ENCODE measurements at places on chromosomes 11 and 22. TPM values are rescaled to one million over a fixed set of nuclear protein-coding genes. Genes with fewer than 3 reads are reported as not detected.
A peak's percentile ranks its signal among the peaks of the same experiment; 100 is the strongest.

Gene NRXN2
- total RNA-seq, result 0.23 TPM

Gene TSPO
- 121 TPM for total RNA-seq

Gene CHRNA10
- 2.6 TPM for total RNA-seq

Gene KCNQ1OT1
- total RNA-seq, result 0.67 TPM

Gene TYR
- not detected for total RNA-seq

Gene IGLL1
- total RNA-seq, result not detected

Gene TSKU
- total RNA-seq, result 1.1 TPM

GRCh38 chr11:119222308-119222707 lies 16.2 kb downstream of the CBL start:
- no peak for DNase-seq

DNA sequence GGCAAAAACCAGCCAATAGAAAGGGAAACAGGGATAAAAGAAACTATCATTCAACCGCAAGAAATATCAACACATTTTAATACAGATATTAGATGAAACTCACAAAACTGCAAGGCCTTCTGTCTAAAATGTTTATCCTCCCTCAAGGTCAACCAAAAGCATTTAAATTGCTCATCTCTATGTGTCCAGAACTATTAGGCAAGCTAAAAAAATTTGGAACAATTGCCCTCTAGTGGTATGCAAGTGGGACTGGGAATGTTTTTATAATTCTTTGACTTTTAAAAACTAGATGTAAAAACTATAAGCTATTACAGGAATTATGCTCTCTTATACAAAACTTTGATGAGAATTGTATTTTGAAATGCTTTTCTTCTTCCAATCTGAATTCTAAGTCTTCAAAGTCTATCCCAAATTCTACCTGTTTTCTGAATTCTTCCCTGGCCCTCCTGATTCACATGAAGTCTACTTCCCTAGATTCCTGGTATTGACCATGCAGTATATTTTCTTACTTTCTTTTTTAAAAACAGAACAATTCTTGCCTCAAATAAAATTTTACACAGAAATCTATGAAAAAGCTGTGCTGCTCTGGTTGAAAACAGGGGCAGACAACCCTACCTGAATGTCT lies 4.9 kb downstream of the CWC15 start:
- no peak for DNase-seq

GRCh38 chr11:95074792-95075563 lies 8.3 kb downstream of the SRSF8 start:
- no peak for DNase-seq

DNA sequence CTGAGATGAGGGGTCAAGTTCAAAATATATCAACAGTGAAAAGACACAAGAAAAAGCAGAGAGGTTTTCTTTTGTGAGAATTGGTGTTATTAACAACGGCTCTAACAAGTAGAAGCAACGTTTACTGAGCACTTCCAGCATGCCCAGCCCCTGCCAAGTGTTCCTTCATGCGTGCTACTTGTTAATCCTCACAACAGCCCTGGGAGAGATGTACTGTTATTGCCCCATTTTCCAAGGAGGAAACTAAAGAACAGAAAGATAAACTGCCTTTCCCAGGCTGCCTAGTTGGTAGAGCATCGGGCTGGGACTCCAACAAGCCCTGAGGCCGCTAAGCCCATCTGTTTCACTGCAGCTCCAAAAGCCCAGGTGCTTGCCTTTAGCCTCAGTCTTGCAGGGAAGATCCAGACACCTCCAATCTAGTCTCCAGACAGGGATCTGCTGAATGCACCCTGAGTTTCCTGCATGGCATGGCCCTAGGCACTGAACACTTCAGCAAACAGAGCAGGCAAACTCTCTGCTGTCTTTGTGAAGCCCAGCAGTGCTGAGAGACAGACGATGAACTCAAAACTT lies 25.5 kb downstream of the SPATA19 start:
- no peak for DNase-seq

DNA sequence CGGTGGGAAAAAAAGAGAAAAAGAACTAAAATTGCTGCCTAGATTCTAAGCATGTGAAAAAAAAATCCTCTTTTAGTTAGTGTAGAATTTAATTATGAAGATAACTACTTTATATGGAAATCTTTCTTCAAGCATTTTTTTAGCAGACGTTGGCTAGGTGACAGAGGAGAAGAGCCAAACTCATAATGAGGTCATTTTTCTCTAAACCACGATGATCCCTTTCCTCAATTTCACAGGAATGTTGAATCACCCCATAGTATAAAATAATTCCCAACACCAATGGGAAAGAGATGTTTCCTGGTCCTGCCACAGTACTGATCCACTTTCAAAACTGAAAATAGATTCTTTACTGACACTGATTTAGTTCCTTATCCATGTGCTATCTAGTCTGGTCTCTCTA lies 319.8 kb downstream of the DLG2 start:
- no peak for DNase-seq

GRCh38 chr11:11472106-11472505 lies 119.1 kb upstream of the CSNK2A3 start:
- no peak for DNase-seq

- no peak for DNase-seq
Measured at GRCh38 chr11:73157101-73158010, 15.2 kb upstream of the FCHSD2 start.

DNA sequence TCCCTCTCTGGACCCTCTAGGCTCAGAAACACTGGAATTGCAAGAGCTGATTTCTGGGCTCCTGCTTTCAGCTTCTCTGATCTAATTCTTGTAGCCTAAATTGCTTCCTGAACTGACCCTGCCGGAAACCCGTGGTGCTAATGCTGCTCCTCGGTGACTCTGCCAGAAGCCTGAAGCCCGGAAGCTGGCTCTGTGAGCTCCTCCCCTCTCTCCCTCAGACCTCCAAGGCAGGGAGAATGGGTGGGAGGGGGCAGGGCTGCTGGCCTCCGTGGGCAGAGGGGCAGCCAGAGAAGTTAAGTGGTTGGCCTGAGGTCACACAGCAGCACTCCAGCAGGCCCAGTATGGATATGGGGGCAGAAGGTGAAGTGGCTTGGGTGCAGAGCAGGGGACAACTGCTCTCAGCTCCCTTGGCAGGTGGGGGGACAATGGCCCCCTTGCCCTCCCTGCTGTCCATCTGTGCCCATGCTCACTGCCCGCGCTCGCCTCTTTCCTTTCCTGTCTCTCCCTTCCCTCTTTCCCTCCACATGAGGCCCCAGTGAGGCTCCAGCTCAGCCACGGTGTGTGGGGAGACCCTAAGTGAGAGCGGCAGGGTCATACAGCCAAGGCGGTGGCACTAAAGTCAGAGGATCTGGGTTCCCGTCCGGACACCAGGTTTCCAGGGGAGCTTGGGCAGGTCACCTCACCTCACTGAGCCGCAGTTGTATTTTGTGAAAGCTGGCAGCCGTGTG lies 16.2 kb downstream of the CAPN5 start:
- peak; percentile 50 for DNase-seq

GRCh38 chr11:8032122-8032521 lies 45.0 kb downstream of the EIF3F start:
- no peak for DNase-seq

Data from activated T-helper 1 cell treated with anti-CD3 and anti-CD28 coated beads, Interleukin-12 subunit alpha, Interleukin-12 subunit beta, Interleukin-2, Interleukin-4 antibody, amounts not matched to agents 30 ng/mL and 10 ng/mL and 1 ng/mL, durations not matched to agents 14 hours and 24 hours and 36 hours (primary cell).